Activated CD8-positive, alpha-beta memory T cell treated with anti-CD3 and anti-CD28 coated beads for 36 hours (primary cell): ENCODE measurements at places on chromosomes 7 and 10. TPM values are rescaled to one million over a fixed set of nuclear protein-coding genes. Genes with fewer than 3 reads are reported as not detected.

Gene SEMA3D
- not detected for total RNA-seq

Gene CALML5
- not detected for total RNA-seq

Gene C10orf53
- not detected for total RNA-seq

Gene MSMB
- total RNA-seq, result not detected

Gene IFIT1B
- not detected for total RNA-seq

Gene AKR1C2
- total RNA-seq, result not detected

Gene CTAGE6
- 0.52 TPM for total RNA-seq
